PC-3 (cell line): ENCODE measurements at places on chromosomes 6 and 20. TPM values are rescaled to one million over a fixed set of nuclear protein-coding genes. Genes with fewer than 3 reads are reported as not detected.

- peaks cover 34% of the 10 kb centered on the region for H3K27me3 ChIP-seq
- peaks cover 6% of the 10 kb centered on the region for H3K4me1 ChIP-seq
- H3K27ac ChIP-seq = no peak overlapping the region
- no peak for DNase-seq
- H3K4me3 ChIP-seq = no peak overlapping the region
Measured at GRCh38 chr20:54485631-54486030, 10.2 kb downstream of the DOK5 start.

GRCh38 chr6:81727876-81728517 is 24.5 kb downstream of the TENT5A start:
- H3K27ac ChIP-seq = no peak overlapping the region
- peaks cover 17% of the 10 kb centered on the region for H3K4me1 ChIP-seq
- no peaks in the 10 kb centered on the region for H3K27me3 ChIP-seq
- peak; percentile 79 for DNase-seq
- H3K36me3 ChIP-seq = no peaks in the 10 kb centered on the region
- H3K4me3 ChIP-seq = no peak overlapping the region

DNA sequence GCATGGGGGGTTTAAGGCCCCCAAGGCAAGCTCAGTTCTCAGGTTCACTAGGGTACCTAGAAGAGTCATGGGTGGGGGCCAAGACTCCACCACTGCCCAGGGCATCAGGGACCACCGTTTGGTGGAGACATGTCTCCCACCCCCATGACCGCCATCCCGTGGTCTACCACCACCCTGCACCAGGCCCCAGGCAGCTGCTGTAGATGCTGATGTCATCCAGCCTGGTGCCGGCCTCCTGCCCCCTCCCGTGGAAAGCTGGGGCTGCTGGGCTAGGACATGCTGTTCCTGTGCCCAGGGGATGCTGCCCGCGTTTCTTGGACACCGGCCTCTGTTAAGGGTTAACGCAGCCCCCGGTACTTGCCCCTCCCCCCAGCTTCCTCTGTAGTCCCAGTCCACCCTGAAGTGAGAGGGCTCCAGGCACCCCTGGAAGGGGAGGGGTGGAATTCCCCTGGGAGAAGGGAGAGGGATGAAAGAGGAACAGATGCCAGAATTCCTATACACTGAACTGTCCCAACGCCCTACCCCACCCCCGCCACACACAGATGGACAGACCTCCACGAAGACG is 587 bp downstream of the IP6K3 start:
- peaks cover 6% of the 10 kb centered on the region for H3K4me1 ChIP-seq
- H3K36me3 ChIP-seq = no peaks in the 10 kb centered on the region
- no peaks in the 10 kb centered on the region for H3K27me3 ChIP-seq
- no peak overlapping the region for H3K27ac ChIP-seq
- DNase-seq = no peak
- H3K4me3 ChIP-seq = no peak overlapping the region

DNA sequence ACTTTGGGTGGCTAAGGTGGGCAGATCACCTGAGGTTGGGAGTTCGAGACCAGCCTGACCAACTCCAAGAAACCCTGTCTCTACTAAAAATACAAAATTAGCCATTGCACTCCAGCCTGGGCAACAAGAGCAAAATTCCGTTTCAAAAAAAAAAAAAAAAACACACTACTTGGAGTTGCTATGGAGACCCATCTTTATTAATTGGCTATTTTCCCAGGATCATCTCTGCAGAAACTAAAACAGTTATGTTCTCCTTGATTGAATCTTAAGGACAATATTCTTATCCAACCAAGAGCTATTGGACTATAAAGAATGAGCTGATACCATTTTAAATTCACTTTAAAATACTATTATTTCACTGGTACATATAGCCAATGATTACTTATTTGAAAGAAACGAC is 14.7 kb downstream of the AKIRIN2 start:
- no peak for DNase-seq
- no peak overlapping the region for H3K27ac ChIP-seq
- H3K36me3 ChIP-seq = no peaks in the 10 kb centered on the region
- no peaks in the 10 kb centered on the region for H3K27me3 ChIP-seq

GRCh38 chr20:35007413-35007812 is 51.7 kb downstream of the MYH7B start:
- DNase-seq = no peak
- peaks cover 66% of the 10 kb centered on the region for H3K36me3 ChIP-seq
- H3K27me3 ChIP-seq = no peaks in the 10 kb centered on the region

- peak overlapping the region; percentile 35 for H3K27ac ChIP-seq
- H3K36me3 ChIP-seq = no peaks in the 10 kb centered on the region
- DNase-seq = peak; percentile 87
- H3K4me1 ChIP-seq = peaks cover 35% of the 10 kb centered on the region
- H3K4me3 ChIP-seq = peak overlapping the region; percentile 36
- H3K27me3 ChIP-seq = no peaks in the 10 kb centered on the region
Measured at GRCh38 chr20:12414446-12415274, 497.0 kb downstream of the BTBD3 start.

DNA sequence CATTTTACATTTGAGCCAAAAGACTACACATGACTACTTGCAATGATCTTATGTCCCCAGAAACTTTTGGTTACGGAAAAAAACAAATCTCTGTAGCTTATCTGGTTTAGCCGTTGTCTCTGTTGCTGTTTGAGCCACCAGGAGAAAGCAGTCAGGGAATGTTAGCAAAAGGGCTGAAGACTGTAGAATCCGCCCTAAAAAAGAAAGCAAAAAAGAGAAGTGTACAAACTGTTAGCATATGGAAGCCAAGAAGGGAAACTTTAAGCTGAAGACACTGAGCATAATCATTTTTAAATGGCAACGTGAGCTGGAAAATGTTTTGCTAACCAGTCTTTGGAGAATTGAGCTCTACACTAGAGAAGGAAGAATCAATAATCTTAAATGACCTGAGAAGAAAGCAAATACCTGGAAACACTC is 69.9 kb upstream of the MYLIP start:
- H3K27ac ChIP-seq = no peak overlapping the region
- no peaks in the 10 kb centered on the region for H3K36me3 ChIP-seq
- H3K4me3 ChIP-seq = no peak overlapping the region
- peaks cover 10% of the 10 kb centered on the region; the same call in 1 of the 2 replicates for H3K27me3 ChIP-seq
- DNase-seq = no peak
- no peaks in the 10 kb centered on the region for H3K4me1 ChIP-seq

DNA sequence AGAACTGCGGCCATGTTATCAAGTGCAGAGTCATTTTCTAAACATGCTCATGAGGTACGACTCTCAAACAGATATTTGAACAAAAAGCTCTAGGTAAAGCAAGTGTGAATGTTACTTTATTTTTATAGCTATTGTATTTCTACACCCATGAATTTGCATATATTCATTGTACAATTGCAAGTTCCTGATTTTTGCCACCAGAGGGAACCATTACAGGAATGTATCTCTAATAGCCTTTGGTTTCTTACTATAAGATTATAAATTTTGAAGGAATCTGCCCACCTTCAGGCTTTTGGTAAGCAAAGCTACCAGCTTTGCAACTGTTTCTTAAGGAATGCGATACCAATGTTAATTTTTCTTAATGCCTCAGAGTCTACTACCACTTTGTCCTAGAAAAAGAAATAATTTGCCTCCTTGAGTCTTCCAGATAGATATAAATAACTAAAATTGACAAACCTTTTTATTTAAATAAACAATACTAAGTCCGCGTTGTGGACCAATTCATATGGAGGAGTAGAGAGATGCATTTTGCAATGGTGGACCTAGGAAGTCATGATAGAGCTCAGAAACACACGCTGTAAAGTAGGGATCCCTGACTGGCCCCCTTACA is 125.4 kb upstream of the SAMD5 start:
- peaks cover 24% of the 10 kb centered on the region for H3K36me3 ChIP-seq
- no peak overlapping the region for H3K4me3 ChIP-seq
- H3K4me1 ChIP-seq = no peaks in the 10 kb centered on the region
- no peak overlapping the region for H3K27ac ChIP-seq
- peak; percentile 55 for DNase-seq

GRCh38 chr20:21262812-21263211 is 40.3 kb upstream of the XRN2 start:
- peaks cover 9% of the 10 kb centered on the region; the same call in 1 of the 2 replicates for H3K27me3 ChIP-seq
- H3K27ac ChIP-seq = no peak overlapping the region
- H3K36me3 ChIP-seq = no peaks in the 10 kb centered on the region
- no peaks in the 10 kb centered on the region for H3K4me1 ChIP-seq
- H3K4me3 ChIP-seq = no peak overlapping the region

DNA sequence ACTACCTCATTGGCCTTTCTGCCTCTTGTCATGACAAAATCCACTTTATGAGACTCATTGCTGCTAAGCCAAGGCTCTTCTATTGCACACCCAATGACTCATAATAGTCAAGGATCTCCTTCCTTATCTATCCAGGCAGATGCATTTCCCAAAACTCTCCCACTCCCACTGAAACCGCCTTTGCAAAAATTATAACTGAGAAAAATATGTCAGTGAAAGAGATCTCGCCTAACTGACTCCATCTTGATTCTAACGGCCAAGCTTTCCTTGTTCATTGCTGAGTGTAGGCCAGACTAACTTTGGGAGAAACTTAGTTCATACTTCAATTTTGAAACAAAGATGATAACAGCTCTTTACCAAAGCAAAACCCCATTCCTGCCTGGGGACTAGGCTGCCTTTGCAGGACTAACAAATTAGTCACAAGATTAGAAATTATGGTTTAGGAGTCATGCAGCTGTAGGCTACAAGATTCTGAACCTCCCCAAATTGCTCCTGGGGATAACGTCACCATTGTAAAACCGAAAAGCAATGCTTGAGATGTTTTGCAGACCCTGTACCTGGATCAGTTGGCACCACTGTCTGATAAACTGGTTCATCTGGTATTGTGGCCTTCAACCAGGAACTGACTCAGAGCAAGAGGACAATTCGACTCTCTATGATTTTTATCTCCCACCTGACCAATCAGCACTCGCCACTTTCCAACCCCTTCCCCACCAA is 47.1 kb downstream of the HAO1 start:
- H3K27ac ChIP-seq = peak overlapping the region; percentile 98
- peak overlapping the region; percentile 32; the same call in 1 of the 2 replicates for H3K4me3 ChIP-seq
- no peaks in the 10 kb centered on the region for H3K36me3 ChIP-seq
- H3K27me3 ChIP-seq = no peaks in the 10 kb centered on the region

- H3K4me1 ChIP-seq = peaks cover 6% of the 10 kb centered on the region; the same call in 1 of the 2 replicates
- no peak overlapping the region for H3K27ac ChIP-seq
- 0 out of 2 replicates have a peak, but pooled peaks cover 5% of the 10 kb centered on the region for H3K27me3 ChIP-seq
- no peak overlapping the region for H3K4me3 ChIP-seq
- no peak for DNase-seq
Measured at GRCh38 chr6:454148-454991, 62.8 kb downstream of the IRF4 start.

DNA sequence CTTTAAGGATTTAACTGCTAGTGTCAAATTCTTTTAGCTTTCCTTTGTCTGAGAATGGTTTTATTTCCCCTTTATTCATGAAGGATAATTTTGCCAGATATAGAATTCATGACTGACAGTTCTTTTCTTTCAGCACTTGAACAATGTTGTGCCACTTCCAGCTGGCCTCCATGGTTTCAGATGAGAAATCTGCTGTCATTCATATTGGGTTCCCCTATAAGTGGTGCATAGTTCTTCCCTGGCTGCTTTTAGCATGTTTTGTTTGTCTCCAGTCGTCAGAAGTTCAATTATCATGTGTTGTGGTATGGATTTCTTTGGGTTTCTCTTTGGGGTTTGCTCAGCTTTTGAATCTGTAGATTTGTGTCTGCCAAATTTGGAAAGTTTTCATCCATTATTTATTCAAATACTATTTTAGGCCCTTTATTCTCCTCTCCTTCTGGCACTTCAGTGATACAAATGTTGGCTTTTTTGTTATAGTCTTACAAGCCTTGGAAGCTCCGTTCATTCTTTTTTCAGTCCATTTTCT is 76.3 kb upstream of the TGM3 start:
- no peak for DNase-seq
- no peak overlapping the region for H3K4me3 ChIP-seq
- no peaks in the 10 kb centered on the region for H3K4me1 ChIP-seq
- no peaks in the 10 kb centered on the region for H3K36me3 ChIP-seq

GRCh38 chr6:52904562-52905279 is 4.8 kb downstream of the GSTA3 start:
- H3K4me1 ChIP-seq = peaks cover 26% of the 10 kb centered on the region; the same call in 1 of the 2 replicates
- peak overlapping the region; percentile 35; the same call in 1 of the 2 replicates for H3K27ac ChIP-seq
- no peaks in the 10 kb centered on the region for H3K27me3 ChIP-seq
- no peak overlapping the region for H3K4me3 ChIP-seq
- H3K36me3 ChIP-seq = no peaks in the 10 kb centered on the region
- DNase-seq = peak; percentile 30

DNA sequence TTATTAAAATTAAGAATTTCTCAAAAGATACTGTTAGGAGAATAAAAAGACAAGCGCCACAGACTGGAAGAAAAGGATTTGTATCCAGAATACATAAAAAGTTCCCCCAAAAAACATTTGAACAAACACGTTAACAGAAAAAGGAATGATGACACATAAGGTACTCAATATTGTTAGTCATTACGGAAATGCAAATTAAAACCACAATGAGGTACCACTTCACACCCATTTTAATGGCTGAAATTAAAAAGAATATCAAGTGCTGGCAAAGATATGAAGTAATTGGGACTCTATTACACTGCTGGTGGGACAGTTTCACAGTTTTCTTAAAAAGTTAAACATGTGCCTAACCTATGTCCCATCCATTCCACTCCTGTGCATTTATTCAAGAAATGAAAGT is 51.4 kb downstream of the HECA start:
- H3K4me1 ChIP-seq = no peaks in the 10 kb centered on the region
- no peak for DNase-seq
- no peak overlapping the region for H3K4me3 ChIP-seq

DNA sequence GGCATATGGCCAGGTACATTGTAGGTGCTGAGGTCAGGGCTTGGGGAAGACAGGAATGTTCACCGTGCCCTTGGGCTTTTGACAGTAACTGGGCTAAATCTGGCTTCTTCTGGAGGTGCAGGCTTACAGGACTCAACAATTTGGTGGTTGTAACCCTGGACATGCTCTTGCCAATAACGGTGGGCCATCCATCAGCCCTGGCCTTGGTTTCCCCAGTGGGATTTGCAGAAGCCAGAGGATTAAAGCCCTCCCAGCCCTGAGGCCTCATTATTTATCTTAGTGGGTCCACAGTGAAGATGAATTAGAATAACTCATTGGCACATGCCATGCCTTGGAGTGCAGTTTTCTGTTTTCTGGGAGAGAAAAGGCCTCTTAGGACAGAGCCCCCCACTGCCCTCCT is 44.0 kb downstream of the TOX2 start:
- no peaks in the 10 kb centered on the region for H3K27me3 ChIP-seq
- no peak overlapping the region for H3K27ac ChIP-seq
- no peak overlapping the region for H3K4me3 ChIP-seq
- peaks cover 30% of the 10 kb centered on the region for H3K4me1 ChIP-seq
- H3K36me3 ChIP-seq = no peaks in the 10 kb centered on the region
- DNase-seq = no peak

GRCh38 chr6:169470790-169471189 is 217.1 kb upstream of the THBS2 start:
- no peaks in the 10 kb centered on the region for H3K27me3 ChIP-seq
- no peak overlapping the region for H3K4me3 ChIP-seq
- no peaks in the 10 kb centered on the region for H3K36me3 ChIP-seq
- H3K4me1 ChIP-seq = no peaks in the 10 kb centered on the region

- no peak overlapping the region for H3K27ac ChIP-seq
- DNase-seq = no peak
- H3K4me1 ChIP-seq = no peaks in the 10 kb centered on the region
- no peaks in the 10 kb centered on the region for H3K36me3 ChIP-seq
- H3K27me3 ChIP-seq = no peaks in the 10 kb centered on the region
Measured at GRCh38 chr6:150620244-150620643, 20.6 kb downstream of the PLEKHG1 start.

- peak overlapping the region; percentile 73 for H3K27ac ChIP-seq
- H3K4me3 ChIP-seq = peak overlapping the region; percentile 5; the same call in 1 of the 2 replicates
- no peaks in the 10 kb centered on the region for H3K27me3 ChIP-seq
- H3K36me3 ChIP-seq = no peaks in the 10 kb centered on the region
- peaks cover 24% of the 10 kb centered on the region for H3K4me1 ChIP-seq
Measured at GRCh38 chr6:157552081-157552747, 171.2 kb downstream of the ZDHHC14 start.

Gene MAS1
- not detected in 2 replicates for total RNA-seq

Gene PSORS1C1
- total RNA-seq = 2.0 and 5.5 TPM in 2 replicates

Gene LGSN
- not detected in 2 replicates for total RNA-seq

Gene PRSS16
- 7.3 and 15.9 TPM in 2 replicates for total RNA-seq
